ENCODE measurements at places on chromosomes 7 and 10.

GRCh38 chr10:15035385-15036301 lies 8.1 kb upstream of the OLAH start:
- peak; percentile 37 for DNase-seq

DNA sequence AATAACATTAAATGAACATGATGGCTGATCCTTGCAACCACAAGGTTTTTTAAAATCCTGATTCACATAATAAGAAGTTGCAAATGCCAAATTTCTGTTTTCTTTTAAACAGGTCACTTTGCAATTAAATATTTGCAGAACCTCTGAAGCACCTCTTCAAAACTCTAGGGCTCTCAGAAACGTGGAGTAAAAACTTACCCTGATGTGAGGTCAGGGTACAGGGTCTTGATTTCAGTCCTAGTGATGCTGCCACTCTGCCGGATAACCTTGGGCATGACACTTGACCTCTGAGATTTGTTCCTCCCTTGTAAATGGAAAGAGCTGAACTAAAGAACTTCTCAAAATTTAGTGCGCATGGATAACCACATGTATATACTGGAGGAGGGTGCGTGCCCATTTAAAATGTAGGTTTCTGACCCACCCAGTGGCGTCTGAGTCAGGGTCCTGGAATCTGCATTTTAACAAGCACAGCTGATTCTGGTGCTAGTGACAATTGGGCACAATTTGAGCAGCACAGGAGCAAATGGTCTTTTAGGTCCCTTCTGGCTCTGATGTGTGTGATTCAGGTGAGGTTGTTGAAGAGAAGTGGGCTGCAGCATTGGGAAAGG lies 35.5 kb upstream of the TNPO3 start:
- DNase-seq, result no peak

DNA sequence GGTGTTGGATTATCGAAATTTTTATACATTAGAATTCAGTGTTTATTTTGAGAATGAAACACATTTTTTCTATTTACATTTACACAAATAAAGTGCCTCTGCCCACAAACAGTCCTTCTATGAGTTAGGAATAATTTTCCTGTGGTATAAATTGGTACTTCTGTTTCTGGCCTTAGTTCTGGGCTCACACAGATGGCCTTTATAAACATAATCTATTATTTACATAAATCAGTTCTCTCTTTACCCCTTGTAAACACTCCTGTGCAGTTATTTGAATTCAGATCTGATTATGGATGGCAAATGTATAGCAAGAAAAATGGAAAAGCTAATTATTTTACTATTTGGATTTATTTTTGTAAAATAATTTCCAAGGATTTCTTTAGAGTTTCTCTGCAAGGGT lies 143.2 kb downstream of the PRKG1 start:
- DNase-seq, result no peak

- DNase-seq, result no peak
Measured at GRCh38 chr10:89481662-89482061, 53.7 kb downstream of the SLC16A12 start.

GRCh38 chr10:34280599-34281374 lies 534.3 kb downstream of the PARD3 start:
- DNase-seq, result no peak

DNA sequence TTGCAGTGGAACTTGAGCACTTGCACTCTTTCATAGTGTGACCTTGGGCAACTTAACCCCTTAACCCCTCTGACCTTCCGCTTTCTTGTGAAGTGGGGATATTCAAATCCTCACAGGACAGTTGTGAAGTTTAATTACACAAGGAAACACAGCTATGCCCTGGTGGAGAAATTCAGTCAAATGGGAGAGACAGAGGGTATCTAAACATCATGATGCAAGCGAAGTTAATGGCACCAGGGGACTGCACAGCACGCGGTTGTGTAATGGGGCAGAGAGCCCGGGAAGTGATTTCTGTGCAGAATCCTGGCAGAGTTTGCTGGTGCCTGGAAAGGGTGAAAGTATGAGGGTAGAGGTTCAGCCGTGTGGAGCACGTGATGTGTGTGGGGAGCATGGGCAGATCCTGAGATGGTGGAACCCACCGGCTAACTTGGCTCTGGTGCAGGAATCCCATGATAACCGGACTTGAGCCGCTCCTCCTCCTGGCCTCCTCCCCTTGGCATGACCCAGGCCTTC lies 51.7 kb downstream of the SNX10 start:
- DNase-seq, result no peak

GRCh38 chr7:110870926-110871325 lies 220.0 kb upstream of the LRRN3 start:
- no peak for DNase-seq

DNA sequence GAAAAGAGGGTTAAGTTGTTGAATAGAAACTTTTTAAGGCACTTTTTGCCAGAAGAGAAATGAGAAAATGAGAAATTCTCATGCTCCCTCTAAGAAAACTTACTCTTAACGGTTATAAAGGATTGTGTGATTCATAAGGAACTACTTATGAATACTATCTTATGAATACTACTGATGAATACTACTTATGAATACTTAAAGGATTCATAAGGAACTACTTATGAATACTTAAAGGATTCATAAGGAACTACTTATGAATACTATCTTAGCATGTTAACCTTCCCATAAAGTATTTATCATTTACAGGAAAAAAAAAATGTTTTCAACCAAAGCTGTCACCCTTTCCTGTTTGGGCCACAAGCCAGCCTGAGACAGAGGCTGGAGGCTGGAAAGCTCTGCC lies 53.1 kb upstream of the UCN3 start:
- no peak for DNase-seq

- no peak for DNase-seq
Measured at GRCh38 chr10:129793996-129794395, 170.1 kb downstream of the EBF3 start.

DNA sequence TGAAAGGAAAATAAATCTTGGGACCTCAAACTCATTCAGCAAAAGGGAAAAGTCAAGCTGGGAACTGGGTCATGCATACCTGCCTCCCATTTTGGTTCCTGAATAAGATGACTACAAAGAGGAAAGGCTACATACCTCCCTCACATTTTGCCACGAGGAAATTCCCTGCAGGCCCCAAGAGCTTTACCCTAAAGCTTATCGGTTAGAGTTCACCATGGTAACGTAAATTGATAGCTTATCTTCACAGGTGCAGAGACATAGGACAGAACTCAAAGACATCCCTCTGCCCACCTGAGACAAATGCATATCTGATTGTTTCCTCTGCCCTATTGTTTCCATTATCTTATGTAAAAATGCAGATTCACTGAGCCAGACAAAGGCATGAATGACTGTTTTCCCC lies 31.5 kb upstream of the GRB10 start:
- DNase-seq, result no peak

DNA sequence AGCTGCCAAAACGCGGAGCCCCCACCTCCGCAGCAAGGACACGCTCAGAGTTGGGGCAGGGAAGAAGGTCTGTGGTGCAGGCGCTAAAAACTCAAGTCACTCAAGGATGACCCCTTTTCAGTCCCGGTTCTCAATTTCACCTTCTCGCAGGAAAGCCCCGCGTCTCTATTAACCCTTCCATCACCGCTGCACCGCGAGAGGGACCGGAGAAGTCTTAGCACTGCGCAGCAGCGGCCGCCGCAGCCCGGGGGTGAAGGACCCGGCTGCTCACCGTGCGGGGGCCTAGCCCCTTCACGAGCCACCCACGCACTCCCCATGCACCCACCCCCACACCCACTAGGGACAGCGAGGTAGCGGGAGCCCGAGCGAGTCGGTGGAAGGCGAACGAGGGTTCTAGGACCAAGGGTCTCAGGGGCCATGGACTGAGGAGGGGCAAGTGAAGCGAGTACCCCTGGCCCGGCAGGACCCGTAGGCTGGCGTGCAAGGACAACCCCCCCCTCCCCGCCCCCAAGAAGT lies 162.9 kb downstream of the SH3PXD2A start:
- DNase-seq, result no peak

- peak; percentile 77 for DNase-seq
Measured at GRCh38 chr7:100190048-100190711, 12.5 kb downstream of the STAG3 start.

DNA sequence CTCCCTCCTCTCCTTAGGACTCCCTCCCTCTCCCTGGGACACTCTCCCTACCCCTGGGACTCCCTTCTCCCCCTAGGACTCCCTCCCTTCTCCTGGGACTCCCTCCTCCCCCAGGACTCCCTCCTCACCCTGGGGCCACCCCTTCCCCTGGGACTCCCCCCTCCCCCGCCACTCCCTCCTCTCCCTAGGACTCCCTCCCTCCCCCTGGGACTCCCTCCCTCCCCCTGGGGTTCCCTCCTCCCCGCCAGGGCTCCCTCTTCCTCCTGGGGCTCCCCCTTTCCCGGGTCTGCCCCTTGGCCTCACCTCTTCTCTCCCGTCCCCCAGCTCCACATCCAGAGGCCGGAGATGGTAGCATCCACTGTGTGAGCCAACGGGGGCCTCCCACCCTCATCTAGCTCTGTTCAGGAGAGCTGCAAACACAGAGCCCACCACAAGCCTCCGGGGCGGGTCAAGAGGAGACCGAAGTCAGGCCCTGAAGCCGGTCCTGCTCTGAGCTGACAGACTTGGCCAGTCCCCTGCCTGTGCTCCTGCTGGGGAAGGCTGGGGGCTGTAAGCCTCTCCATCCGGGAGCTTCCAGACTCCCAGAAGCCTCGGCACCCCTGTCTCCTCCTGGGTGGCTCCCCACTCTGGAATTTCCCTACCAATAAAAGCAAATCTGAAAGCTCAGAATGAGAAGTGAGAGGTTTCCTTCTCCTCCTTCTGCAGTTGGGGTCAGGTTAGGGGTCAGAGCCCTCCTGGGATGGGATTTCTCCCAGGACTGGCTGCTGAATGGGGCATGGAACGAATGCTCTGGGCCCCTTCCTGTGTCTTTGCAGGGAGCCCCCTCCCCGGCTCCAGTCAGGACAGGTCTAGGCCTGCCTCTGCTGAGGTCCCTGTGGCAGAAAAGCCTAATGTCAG lies 1.4 kb upstream of the MUC17 start:
- no peak for DNase-seq

DNA sequence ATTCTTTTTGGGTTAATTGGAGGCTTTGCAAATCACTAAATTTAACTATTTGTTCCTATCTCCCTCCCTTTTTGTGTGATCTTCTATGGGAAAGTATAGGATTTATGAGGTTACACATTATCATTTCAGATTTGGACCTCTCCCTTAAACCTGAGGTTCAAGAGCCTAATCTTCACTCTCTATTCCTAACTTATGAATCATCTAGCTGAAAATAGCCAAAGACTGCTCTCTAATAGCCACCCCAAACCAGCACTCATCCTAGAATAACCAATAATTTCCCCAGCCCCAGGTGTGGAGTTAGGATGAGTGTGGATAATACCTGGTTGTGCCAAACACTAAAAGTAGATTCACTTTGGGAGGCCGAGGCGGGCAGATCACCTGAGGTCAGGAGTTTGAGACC lies 499.2 kb downstream of the GFRA1 start:
- no peak for DNase-seq

DNA sequence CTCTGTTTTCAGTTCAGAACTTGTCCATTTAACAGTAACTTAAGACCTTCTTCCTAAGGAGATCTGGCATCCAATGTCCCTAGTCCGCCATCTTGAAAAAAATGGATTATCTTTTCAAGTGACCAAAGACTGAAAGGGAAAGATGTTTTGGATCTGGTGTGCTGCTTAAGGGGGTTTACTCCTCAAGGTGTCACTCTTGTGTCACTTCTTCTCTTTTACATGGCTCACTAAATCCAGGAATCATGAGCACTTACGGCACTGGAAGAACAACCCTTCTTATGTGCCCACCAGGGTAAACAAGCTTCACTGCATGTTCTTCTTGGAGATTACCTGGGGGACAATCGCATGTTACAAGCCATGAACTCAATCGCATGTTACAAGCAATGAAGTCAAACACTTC lies 43.7 kb downstream of the ANXA8 start:
- no peak for DNase-seq

DNA sequence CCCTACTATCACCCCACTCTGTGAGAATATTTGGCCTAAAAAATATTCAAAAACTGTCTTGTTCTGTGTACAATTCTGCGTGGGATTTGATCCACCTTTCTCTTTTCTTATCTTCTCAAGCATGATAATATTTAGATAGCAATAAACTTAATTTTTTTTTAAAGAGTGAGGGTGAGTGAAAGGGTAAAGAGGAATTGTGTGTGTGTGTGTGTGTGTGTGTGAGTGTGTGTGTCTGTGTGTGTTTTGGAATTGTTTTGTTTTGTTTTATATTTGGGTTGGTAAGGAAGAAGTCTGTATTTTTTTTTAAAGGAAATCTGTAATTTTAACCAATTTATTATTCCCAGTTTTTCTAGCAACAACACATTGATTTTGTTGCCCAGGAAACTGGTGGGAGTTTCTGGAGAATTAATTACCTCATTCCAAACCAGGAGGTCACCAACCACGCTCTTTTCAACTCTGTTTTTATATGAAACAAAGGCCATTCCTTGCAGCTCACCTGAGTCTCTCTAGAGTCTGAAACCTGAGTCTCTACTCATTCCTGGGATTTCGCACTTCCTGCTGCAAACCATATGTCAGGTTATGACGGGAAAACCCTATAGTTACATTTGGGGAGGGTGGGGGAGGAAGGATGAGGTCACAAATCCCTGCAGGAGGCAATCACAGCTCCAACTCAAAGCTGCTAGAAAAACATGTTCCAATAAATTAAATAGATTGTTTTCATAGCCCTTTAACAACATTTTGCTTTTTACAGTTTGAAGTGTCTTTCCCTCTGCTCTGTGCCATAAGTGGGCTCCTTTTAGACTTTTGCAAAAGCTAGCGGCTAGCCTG lies 38.1 kb upstream of the XPNPEP1 start:
- DNase-seq, result no peak

DNA sequence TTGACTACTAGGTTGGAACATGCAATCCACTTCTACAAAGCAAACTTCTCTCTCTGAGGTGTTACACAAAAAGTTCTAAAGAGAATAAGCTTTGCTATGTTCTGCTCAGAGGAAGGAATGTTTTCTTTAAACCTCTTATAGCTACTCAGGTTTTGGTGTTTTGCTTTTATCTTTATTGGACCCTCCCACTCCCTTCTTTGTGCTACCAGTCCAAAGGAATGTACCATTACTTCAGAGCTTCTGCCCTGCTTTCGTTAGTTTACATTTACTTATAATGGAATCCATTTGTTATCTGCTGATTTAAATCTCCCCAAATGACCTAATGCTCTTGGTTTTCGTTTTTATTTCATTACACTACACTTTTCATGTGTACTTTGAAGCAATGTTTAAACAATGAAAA lies 154.9 kb downstream of the ATE1 start:
- DNase-seq, result no peak

DNA sequence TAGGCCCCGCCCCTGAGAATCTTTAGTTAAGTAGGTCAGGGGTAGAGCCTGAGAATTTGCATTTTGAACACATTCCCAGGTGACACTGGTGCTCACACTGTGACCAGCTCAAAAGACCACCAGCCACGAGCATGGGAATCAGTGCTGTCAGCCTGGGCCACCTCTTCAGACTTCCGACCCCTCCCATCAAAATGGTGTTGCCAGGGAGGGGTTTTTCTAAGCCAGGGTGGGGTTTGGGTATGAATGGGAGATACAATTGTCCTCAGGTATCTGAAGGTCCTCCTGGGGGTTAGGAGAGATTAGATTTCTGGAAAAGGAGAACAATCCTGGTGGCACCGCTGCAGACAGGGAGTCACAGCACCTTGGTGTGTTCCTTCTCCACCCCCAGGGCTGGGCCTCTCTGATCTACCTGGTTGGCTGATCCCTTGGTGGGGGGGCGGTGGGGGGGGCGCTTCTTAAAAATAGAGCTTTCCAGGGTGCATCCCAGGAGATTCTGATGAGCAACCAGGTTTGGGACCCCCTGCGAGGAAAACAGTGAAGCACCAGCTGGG lies 111.5 kb upstream of the ANLN start:
- DNase-seq, result no peak

GRCh38 chr10:90591629-90592028 lies 266.2 kb downstream of the HTR7 start:
- no peak for DNase-seq

GRCh38 chr10:114825513-114826253 lies 4.1 kb downstream of the FHIP2A start:
- no peak for DNase-seq
